ENCODE measurements at places on chromosomes 16 and 17. TPM values are rescaled to one million over a fixed set of nuclear protein-coding genes. Genes with fewer than 3 reads are reported as not detected.
A peak's percentile ranks its signal among the peaks of the same experiment; 100 is the strongest.

DNA sequence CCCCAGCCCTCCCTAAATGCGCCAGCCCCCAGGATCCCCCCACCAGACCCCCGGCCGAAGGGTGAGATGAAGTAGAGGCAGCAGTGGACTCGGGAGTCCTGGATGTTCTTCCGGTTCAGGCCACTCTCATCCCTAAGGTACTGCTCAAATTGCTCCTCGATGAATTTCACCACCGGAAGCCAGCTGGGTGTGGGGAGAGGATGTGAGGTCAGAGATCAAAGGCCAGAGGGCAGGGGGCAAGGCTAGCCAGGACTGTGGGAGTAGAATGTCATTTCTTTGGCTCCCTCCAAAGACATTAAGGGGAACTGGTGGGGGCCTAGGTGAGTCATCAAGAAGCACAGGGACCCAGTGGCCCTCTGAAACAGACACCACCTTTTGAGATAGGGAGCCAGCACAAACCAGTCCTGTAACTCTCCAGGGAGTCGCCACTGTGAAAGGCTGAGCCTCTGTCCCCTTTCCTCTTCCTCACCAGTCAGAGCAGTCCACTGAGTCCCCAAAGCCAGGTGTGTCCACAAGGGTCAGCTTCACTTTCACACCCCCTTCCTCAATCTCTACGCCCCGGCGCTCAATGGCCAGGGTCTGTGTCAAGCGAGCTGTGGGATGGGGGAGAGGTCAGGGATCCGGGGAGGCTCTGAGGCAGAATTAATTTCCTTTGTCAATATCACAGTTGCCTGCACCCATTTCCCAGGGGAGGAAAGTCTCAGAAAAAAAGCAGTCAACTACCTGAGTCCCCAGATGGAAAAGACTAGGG is 895 bp downstream of the SEPTIN1 start:
- H3K36me3 ChIP-seq = no peaks in the 10 kb centered on the region
- no peak overlapping the region for H3K4me3 ChIP-seq
- peaks cover 3% of the 10 kb centered on the region for H3K4me1 ChIP-seq
- no peaks in the 10 kb centered on the region for H3K27me3 ChIP-seq
- no peak for DNase-seq
- H3K27ac ChIP-seq = no peak overlapping the region

The PMP22 gene
- total RNA-seq = 22.5 TPM

GRCh38 chr16:88295671-88296436 is 86.9 kb upstream of the ZNF469 start:
- H3K4me3 ChIP-seq = no peak overlapping the region
- no peaks in the 10 kb centered on the region for H3K27me3 ChIP-seq
- H3K36me3 ChIP-seq = no peaks in the 10 kb centered on the region
- no peak overlapping the region for H3K27ac ChIP-seq

The TBC1D3I gene
- total RNA-seq = 0.85 TPM

- no peak overlapping the region for H3K27ac ChIP-seq
- no peaks in the 10 kb centered on the region for H3K4me1 ChIP-seq
- no peaks in the 10 kb centered on the region for H3K36me3 ChIP-seq
- no peaks in the 10 kb centered on the region for H3K27me3 ChIP-seq
- no peak overlapping the region for H3K4me3 ChIP-seq
Measured at GRCh38 chr17:64008346-64008745, 10.2 kb downstream of the PRR29 start.

The MRPL10 gene
- 47.0 TPM for total RNA-seq

- no peak for DNase-seq
- no peaks in the 10 kb centered on the region for H3K36me3 ChIP-seq
- no peaks in the 10 kb centered on the region for H3K4me1 ChIP-seq
- H3K4me3 ChIP-seq = no peak overlapping the region
Measured at GRCh38 chr16:52466994-52467393, 79.9 kb downstream of the TOX3 start.

The HBZ gene
- total RNA-seq = not detected

DNA sequence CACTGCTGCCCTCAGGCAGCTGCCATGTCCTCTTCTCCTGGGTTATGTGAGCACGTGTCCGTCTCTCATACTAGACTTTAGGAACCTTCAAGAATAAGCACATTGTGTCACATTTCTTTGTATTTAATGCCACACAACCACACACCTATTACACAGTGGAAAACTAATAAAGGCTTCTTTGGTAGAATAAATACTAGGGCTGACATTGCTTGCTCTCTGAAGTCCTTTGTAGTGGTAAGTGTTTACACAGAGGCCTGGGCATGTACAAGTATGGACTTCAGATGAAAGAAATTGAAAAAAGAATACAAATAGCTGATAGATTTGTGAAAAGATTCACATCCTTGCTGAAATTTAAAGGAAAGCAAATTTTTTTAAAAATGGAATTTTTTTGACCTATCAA is 188.1 kb upstream of the CCL2 start:
- H3K27ac ChIP-seq = no peak overlapping the region
- no peaks in the 10 kb centered on the region for H3K36me3 ChIP-seq
- H3K4me1 ChIP-seq = no peaks in the 10 kb centered on the region
- H3K27me3 ChIP-seq = no peaks in the 10 kb centered on the region
- no peak for DNase-seq
- H3K4me3 ChIP-seq = no peak overlapping the region

DNA sequence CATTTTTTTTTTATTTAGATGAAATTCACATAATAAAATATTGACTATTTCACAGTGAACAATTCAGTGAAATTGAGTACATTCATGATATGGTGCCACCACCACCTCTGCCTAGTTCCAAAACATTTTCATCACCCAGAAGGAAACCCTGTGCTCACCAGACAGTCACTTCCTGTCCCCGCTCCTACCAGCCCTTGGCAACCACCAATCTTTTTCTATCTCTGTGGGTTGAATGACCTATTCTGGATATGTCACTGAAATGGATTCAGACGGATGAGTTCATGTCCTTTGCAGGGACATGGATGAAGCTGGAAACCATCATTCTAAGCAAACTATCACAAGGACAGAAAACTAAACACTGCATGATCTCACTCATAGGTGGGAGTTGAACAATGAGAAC is 40.5 kb downstream of the ATP2C2 start:
- H3K27ac ChIP-seq = peak overlapping the region; percentile 82
- no peak overlapping the region for H3K4me3 ChIP-seq
- no peak for DNase-seq
- no peaks in the 10 kb centered on the region for H3K27me3 ChIP-seq

DNA sequence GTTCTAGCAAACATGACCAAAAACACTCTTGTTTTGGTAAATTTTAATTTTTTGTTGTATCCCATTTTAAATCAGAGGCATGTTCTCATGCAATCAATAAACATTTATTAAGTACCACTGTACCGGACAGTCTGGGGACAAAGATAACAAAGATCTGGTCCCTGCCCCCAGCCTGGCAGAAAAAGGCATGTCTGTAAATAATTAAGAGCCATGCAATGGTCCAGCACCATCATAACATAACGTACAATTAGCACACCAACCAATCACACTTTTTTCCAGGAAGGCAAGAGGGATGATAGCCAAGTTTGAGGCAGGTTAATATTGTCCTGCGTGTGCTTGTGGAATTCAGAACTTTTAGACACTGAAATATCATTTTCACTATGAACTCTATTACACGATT is 3.5 kb downstream of the KCNJ16 start:
- H3K27ac ChIP-seq = no peak overlapping the region
- DNase-seq = no peak
- H3K27me3 ChIP-seq = no peaks in the 10 kb centered on the region
- H3K4me3 ChIP-seq = no peak overlapping the region
- H3K36me3 ChIP-seq = no peaks in the 10 kb centered on the region
- no peaks in the 10 kb centered on the region for H3K4me1 ChIP-seq

GRCh38 chr17:44941712-44942331 is 5.8 kb downstream of the KIF18B start:
- H3K4me3 ChIP-seq = no peak overlapping the region
- no peaks in the 10 kb centered on the region for H3K36me3 ChIP-seq
- no peak overlapping the region for H3K27ac ChIP-seq
- H3K27me3 ChIP-seq = no peaks in the 10 kb centered on the region
- DNase-seq = no peak

The CCDC200 gene
- total RNA-seq = 2.7 TPM

The NAE1 gene
- total RNA-seq = 39.6 TPM

The ATP2A1 gene
- 3.1 TPM for total RNA-seq

GRCh38 chr17:38911081-38911730 is 14.2 kb upstream of the LASP1NB start:
- no peak overlapping the region for H3K27ac ChIP-seq
- DNase-seq = no peak
- H3K27me3 ChIP-seq = no peaks in the 10 kb centered on the region
- H3K4me1 ChIP-seq = peaks cover 6% of the 10 kb centered on the region
- H3K4me3 ChIP-seq = no peak overlapping the region

GRCh38 chr16:3142770-3143169 is 7.9 kb downstream of the ZNF213 start:
- H3K4me3 ChIP-seq = no peak overlapping the region
- no peak for DNase-seq
- no peaks in the 10 kb centered on the region for H3K4me1 ChIP-seq
- H3K27ac ChIP-seq = no peak overlapping the region

DNA sequence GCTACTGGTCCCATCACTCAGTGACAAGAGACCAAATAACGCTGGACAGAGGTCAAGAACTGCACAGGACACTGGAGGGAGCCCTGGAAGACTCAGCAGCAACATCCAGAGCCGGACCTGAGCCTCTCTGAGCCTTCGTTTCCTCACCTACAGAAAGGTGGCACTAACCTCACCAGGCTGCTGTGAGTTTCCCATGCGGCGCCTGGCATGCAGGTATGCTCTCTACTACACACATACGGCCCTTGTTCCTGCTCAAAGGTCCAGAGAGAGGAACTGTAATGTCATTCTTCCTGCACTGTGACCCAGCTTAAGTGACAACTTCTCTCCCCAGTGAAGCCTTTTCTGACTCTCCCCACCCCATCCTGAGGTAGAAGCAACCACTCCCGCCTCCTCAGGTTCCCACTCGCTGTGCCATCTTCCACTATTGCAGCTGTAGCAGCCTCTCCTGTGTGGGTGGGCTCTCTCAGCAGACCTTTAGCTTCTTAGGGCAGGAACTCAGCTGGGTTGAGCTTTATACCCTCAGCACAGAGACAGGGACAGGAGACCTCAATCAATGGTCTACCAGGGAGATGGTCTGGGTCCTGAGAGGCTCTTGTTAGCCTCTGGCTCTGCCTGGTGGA is 43.9 kb upstream of the SREBF1 start:
- no peaks in the 10 kb centered on the region for H3K36me3 ChIP-seq
- no peak overlapping the region for H3K4me3 ChIP-seq
- DNase-seq = no peak
- H3K27ac ChIP-seq = peak overlapping the region; percentile 17

The GAST gene
- not detected for total RNA-seq

DNA sequence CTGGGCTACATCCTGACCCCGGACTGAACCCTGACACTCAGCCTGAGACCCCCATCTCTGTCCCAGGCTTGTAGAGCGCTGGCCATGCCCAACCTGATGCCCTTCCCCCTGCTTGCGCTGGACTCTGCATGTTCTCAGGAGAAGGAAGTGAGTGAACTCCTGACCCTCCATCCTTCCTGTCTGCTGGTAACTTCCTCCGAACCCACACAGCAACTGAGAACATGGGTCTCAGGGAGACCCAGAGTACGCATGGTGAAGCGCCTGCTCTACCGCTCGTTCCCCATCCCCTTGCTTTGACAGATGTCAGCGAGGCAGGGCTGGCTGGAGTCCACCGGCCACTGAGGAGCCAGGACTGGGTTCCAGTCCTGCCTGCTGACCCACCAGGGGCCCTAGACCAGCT is 6.1 kb downstream of the CAMKK1 start:
- peaks cover 12% of the 10 kb centered on the region for H3K4me1 ChIP-seq
- peak overlapping the region; percentile 87 for H3K27ac ChIP-seq
- H3K4me3 ChIP-seq = no peak overlapping the region

DNA sequence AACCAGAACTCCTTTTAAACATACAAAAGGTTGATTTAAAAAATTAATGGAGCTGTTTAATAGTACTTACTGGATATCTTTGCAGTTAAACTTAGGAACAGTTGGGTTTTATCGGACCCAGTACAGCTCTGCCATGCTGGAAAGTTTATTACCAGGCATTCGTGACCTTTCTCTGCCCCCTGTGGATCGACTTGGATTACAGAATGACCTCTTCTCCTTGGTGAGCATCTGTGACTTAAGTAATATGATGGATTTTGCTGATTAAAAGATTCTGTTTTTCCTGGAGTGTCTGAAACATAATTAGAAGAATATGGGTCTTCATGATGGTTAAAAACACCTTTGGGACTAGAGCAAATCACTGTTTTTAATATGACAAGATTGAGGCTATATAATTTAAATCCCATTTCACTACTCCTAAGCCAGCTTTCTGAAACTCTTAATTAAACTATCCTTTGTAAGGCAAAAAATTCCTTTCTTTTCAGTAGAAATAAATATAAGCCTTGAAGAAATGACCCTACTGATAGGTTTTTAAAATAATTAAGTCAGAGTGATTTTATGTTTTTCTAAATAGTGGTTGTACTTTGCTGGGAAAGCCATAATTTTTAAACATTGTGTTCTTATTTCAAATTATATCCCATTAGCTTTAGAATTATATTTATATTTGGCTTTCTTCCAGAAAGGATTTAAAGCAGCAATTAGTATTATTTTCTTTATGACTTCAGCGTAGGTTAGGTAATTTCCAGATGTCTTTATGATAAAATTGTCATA is 45.7 kb upstream of the KPNB1 start:
- H3K4me3 ChIP-seq = no peak overlapping the region
- DNase-seq = no peak
- H3K27me3 ChIP-seq = no peaks in the 10 kb centered on the region
- peaks cover 4% of the 10 kb centered on the region for H3K36me3 ChIP-seq
- no peaks in the 10 kb centered on the region for H3K4me1 ChIP-seq

The DRC3 gene
- 10.0 TPM for total RNA-seq

DNA sequence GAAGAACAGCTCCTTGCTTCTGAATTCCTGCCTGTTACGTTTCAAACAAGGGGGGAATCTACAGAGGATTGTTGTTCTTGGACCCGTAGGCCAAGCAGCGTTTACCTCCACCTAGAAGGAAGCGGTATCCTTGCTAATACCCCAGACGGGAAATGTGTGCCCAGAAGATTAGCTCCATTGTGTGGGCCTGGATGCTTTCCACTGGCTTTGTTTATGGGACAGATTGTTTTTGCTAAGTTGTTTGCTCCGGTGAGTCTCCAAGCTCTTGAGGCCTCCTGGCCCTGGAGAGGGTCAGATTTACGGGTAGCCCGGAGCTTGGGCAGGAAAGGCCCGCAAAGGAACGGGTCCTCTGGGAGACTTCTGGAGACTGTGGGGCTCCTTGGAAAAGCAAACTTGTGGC is 28.4 kb upstream of the MRTFB start:
- no peaks in the 10 kb centered on the region for H3K36me3 ChIP-seq
- no peaks in the 10 kb centered on the region for H3K4me1 ChIP-seq
- DNase-seq = no peak
- peak overlapping the region; percentile 44 for H3K27ac ChIP-seq

- DNase-seq = no peak
- no peaks in the 10 kb centered on the region for H3K36me3 ChIP-seq
- H3K4me3 ChIP-seq = no peak overlapping the region
- no peaks in the 10 kb centered on the region for H3K27me3 ChIP-seq
Measured at GRCh38 chr17:37429453-37429852, 22.8 kb downstream of the TADA2A start.

DNA sequence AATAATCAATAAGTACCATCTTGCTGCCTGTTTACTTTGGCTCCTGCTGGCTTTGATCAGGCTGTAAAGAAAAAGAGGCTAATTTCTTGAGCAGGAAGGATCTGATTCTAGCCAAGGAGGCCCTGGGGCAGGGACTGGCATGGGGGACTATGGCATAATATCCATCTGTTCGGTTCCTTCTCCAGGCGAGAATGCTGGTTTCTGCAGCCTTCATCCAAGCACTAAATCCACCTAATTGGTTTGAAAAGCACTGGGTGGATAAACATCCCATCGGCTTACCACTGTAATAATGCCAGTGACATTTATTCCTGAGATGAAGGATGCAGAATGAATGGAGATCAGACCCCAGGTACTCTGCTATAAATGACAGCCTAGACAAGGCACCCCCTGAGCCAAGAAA is 180.0 kb upstream of the ASIC2 start:
- no peak overlapping the region for H3K4me3 ChIP-seq
- H3K27me3 ChIP-seq = no peaks in the 10 kb centered on the region
- H3K4me1 ChIP-seq = no peaks in the 10 kb centered on the region
- H3K27ac ChIP-seq = no peak overlapping the region

All from prostate gland (tissue), 2 donors.